ENCODE measurements at places on chromosomes 13 and 19.
A peak's percentile ranks its signal among the peaks of the same experiment; 100 is the strongest.

DNA sequence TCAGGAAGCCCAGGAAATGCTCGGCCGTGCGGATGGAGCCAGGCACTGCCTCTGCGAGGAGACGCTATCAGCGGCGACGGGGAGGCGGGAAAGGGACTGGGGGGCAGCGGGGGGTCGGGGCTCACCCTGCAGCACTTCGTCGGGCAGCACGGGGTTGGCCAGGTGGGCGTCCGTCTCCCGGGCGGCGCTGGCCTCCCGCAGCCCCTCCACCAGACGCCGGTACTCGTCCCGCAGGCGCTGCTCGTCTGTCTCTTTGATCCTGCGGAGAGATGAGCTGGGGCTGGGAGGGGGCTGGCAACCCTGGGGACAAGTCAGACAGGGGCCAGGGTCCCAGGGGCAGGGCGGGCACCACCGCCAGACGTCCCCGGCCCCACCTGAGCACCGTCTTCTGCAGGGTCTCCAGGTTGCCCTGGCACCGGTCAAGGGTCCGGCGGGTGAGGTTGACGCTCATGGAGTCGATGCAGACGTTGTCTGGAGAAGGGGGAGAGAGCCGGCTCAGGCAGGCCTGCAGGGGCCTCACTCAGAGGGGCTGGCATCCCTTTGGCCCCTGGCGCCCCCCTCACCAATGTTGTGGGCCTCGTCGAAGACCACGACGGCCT, 6.4 kb downstream of the ERCC2 start:
- H3K36me3 ChIP-seq = peaks cover 42% of the 10 kb centered on the region
- H3K27me3 ChIP-seq = no peaks in the 10 kb centered on the region
- no peak overlapping the region for H3K4me3 ChIP-seq
- H3K27ac ChIP-seq = no peak overlapping the region

DNA sequence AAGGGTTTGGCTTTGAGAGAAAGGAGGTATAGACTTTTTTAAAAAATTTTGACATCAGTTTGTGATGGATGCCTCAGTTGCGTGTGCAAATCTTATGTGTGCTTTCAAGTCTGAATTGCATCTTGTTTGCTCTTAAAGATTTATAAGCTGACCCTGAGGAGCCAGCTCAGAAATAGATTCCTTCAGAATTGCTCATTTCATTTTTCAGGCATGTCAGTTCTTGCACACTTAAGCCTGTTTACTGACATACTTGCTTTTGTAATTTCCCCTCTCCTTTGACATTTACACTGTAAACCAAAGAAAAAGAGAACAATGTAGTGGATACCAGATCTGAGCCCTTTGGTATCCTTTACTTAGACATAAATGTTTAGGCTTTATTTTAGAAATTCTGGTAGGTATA, 87.6 kb downstream of the RNF17 start:
- H3K4me1 ChIP-seq = no peaks in the 10 kb centered on the region
- no peaks in the 10 kb centered on the region for H3K36me3 ChIP-seq
- no peak for DNase-seq
- H3K27me3 ChIP-seq = no peaks in the 10 kb centered on the region

- H3K27me3 ChIP-seq = no peaks in the 10 kb centered on the region
- no peak for DNase-seq
- H3K27ac ChIP-seq = no peak overlapping the region
- peaks cover under 1% of the 10 kb centered on the region for H3K4me1 ChIP-seq
- H3K36me3 ChIP-seq = no peaks in the 10 kb centered on the region
These were observed 78.8 kb downstream of the MAP4K1 start for GRCh38 chr19:38538793-38539528.

DNA sequence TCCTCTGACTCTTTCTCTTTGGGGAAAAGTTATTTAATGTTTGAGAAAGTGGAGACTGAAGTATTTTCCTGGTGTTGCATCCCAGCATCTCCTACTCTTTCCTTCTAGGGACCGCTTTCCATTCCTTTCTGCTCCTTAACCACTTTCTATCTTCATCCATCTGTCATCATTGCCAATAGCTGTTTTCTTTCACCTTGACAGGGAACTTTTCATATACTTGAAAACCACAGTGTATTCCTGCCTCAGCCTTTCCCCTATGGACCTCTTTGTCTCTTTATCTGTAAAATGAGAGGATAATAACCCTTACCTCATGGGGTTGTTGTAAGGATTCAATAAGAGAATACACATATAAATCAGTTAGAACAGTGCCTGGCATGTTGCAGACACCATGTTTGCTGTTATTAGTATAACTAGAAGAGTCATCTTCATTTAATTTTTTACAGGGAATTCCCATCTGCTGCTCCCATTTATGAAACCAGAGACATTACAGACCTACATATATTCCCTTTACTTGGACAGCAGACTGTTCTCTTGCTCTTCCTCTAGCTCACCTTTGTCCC, 31.8 kb downstream of the LCP1 start:
- H3K27ac ChIP-seq = no peak overlapping the region
- H3K4me3 ChIP-seq = no peak overlapping the region
- no peaks in the 10 kb centered on the region for H3K4me1 ChIP-seq
- H3K36me3 ChIP-seq = peaks cover 3% of the 10 kb centered on the region
- no peaks in the 10 kb centered on the region for H3K27me3 ChIP-seq

- H3K27me3 ChIP-seq = no peaks in the 10 kb centered on the region
- DNase-seq = no peak
- no peaks in the 10 kb centered on the region for H3K36me3 ChIP-seq
- no peak overlapping the region for H3K4me3 ChIP-seq
- no peak overlapping the region for H3K27ac ChIP-seq
These were observed 265.8 kb downstream of the OXGR1 start for GRCh38 chr13:96728463-96728862.

DNA sequence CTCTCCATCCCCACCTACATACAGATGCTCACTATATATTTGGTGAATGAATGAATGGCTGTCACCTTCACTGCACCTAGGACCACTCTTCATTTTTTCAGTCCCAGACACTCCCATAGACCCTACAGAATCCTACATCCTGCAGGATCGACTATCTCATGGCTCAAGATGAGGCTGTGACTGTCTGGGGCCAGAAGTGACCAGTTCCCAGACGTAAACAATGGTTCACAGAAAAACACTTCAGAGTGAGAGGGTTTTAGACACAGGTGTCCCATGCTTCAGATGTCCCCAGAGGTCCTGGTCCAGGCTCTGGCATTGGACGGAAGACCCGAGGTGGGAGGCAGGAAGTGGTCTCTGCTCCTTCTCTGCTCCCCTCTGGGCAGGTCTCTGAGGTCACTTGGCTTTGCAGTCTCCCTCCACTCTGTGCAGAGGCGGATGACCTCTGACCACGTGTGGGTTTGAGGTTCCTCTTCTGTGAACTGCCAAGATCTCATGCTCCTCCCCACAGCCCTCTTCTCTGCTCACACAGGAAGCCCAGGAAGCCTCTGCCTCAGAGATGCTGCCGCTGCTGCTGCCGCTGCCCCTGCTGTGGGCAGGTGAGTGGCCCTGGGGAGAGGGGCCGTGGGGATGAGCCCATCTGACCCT, 24.9 kb downstream of the SIGLEC7 start:
- H3K27ac ChIP-seq = no peak overlapping the region
- no peaks in the 10 kb centered on the region for H3K27me3 ChIP-seq
- no peaks in the 10 kb centered on the region for H3K36me3 ChIP-seq

DNA sequence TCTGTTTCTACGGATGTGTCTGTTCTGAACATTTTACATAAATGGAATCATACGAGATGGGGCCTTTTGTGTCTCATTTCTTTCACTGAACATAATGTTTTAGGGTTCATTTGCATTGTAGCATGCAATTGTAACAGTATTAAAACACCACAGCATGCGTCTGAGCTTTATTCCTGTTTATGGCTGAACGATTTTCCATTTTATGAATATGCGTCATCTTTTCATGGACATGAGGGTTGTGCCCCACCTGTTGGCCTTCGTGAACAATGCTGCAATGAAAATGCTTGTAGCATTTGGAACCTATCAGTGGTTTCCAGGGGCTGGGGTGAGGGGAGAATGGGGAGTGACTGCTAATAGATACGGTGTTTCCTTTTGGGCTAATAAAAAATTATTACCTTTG, 5.1 kb downstream of the OR10H1 start:
- H3K36me3 ChIP-seq = no peaks in the 10 kb centered on the region
- no peak overlapping the region for H3K27ac ChIP-seq
- no peak overlapping the region for H3K4me3 ChIP-seq
- DNase-seq = no peak
- H3K4me1 ChIP-seq = no peaks in the 10 kb centered on the region

DNA sequence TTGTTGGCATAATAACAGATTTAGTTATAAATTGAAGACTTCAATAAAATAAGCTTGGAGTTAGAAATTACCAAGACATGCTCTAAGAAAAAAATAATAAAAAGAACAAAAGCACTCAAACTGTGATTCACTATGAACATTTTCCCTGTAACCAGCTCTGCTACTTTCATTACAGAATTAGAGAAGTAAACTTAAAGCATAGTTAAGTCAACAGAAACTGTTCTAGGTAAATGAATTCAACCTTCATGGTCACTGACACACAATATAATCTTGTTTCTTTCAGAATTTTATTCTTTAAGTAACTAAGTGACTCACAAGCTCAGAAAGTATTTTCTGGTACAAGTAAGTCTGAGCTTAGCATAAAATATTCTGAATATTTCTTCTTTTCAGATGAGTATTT, 136.3 kb downstream of the KLF5 start:
- H3K4me3 ChIP-seq = no peak overlapping the region
- peaks cover 5% of the 10 kb centered on the region for H3K4me1 ChIP-seq
- H3K27ac ChIP-seq = no peak overlapping the region

GRCh38 chr19:18390065-18390907, 4.3 kb downstream of the GDF15 start:
- H3K4me3 ChIP-seq = no peak overlapping the region
- H3K27me3 ChIP-seq = no peaks in the 10 kb centered on the region
- H3K36me3 ChIP-seq = no peaks in the 10 kb centered on the region
- DNase-seq = no peak

- no peak for DNase-seq
- H3K27ac ChIP-seq = peak overlapping the region; percentile 90
- H3K4me1 ChIP-seq = peaks cover 33% of the 10 kb centered on the region
- H3K36me3 ChIP-seq = no peaks in the 10 kb centered on the region
- no peaks in the 10 kb centered on the region for H3K27me3 ChIP-seq
- peak overlapping the region; percentile 86 for H3K4me3 ChIP-seq
These were observed 506 bp upstream of the GAS6 start for GRCh38 chr13:113864273-113864890.

GRCh38 chr19:56133858-56134653, 7.0 kb upstream of the ZNF444 start:
- DNase-seq = peak; percentile 82
- H3K4me3 ChIP-seq = no peak overlapping the region
- H3K36me3 ChIP-seq = no peaks in the 10 kb centered on the region

GRCh38 chr13:53012707-53013106, 15.9 kb upstream of the OLFM4 start:
- no peaks in the 10 kb centered on the region for H3K4me1 ChIP-seq
- H3K36me3 ChIP-seq = no peaks in the 10 kb centered on the region
- no peak overlapping the region for H3K4me3 ChIP-seq
- no peaks in the 10 kb centered on the region for H3K27me3 ChIP-seq

GRCh38 chr19:8206147-8207087, 2.8 kb upstream of the CERS4 start:
- no peak overlapping the region for H3K4me3 ChIP-seq
- H3K36me3 ChIP-seq = no peaks in the 10 kb centered on the region
- DNase-seq = no peak

DNA sequence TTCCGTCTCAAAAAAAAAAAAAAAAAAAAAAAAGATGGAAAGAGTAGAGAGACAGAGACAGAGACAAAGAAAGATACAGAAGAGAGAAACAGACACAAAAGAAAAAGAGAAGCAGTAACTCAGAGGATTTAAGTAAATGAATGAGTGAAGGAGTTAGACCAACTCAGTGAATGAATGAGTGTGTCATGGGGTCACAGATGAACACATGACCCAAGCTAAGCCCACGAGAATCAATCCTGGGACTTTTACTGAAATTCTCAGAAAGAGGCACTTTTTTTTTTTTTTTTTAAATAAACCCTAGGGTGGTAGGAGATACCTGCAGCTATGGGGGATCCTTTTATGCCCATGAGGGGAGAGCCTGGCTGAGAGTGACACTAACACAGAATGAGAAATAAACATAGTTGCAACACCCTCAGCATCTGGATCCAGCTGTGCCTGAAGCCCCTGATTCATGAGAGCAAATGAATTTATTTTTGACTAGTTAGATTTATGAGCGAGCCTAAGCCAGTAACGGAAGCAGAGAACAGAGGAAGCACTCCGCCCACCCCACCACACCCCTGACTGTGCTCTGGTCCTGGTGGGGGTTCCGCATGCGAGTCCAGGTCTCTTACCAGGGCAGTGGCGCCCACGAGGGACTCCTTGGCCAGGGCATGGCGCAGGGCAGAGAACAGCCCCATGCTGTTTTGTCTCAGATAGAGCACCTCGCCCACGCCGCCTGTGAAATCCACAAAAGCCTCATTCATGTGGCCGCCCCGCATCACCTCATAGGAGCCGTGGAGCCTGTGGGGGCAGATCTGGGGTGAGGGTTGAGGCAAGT, 4.6 kb downstream of the CAPN12 start:
- H3K4me3 ChIP-seq = no peak overlapping the region
- no peak overlapping the region for H3K27ac ChIP-seq
- no peaks in the 10 kb centered on the region for H3K27me3 ChIP-seq
- H3K4me1 ChIP-seq = peaks cover 27% of the 10 kb centered on the region

DNA sequence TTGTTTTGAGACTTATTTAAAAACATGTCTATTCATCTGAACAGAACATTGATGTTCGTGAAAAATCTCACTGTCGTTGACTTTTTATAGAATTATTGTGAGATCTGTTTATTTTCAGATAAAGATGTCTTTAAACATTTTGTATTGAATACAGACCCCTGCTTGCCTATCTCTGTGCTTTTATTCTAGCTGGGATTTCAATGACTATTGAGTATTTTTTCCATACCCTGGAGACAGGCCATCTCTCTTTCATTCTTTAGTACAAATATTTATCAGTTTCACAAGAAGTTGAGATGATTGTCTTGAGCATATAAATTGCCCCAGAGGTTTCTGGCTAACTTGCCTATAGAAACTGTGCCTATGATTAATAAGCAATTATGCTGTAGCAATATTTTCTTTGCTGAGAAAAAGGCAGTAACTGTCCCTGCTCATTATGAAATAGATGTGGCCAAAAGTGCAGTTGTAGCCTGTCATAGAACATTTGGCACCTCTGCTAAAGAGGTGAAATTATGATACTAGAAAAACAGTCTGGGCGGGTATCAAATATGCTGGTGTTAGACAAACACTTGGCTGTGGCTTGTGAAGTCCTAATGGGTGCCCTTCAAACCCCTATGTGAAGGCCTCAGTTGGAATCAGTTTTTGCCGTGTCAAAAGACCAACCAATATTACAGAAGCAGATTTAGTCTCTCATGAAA, 360.6 kb downstream of the HS6ST3 start:
- H3K27ac ChIP-seq = no peak overlapping the region
- no peak overlapping the region for H3K4me3 ChIP-seq
- no peaks in the 10 kb centered on the region for H3K27me3 ChIP-seq
- no peaks in the 10 kb centered on the region for H3K4me1 ChIP-seq

DNA sequence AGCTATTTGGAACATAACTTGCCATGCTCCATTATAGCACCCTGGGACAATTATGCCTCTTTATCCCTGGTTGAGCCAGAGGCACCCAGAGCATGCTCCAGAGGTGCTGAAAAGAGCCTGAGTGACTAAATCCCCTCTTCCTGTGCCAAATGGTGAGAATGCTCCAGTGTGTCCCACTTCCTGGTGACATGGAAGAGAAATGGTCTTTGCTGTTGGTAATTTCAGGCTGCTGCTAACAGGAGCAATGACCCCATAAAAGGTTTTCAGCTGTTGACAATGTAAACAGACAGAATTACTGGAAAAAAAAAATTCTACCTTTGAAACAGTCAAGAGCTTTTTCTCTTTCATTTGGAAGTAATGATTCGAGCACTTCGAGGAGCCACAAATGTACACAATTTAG, 341.8 kb downstream of the FGF9 start:
- H3K27me3 ChIP-seq = no peaks in the 10 kb centered on the region
- H3K4me1 ChIP-seq = no peaks in the 10 kb centered on the region
- H3K36me3 ChIP-seq = no peaks in the 10 kb centered on the region
- no peak overlapping the region for H3K4me3 ChIP-seq
- no peak for DNase-seq
